ENCODE measurements at places on chromosomes 3 and 15.

- DNase-seq, result no peak
Measured at GRCh38 chr3:176789947-176790346, 407.3 kb downstream of the TBL1XR1 start.

- DNase-seq, result no peak
Measured at GRCh38 chr3:120064641-120065040, 29.6 kb downstream of the GSK3B start.

DNA sequence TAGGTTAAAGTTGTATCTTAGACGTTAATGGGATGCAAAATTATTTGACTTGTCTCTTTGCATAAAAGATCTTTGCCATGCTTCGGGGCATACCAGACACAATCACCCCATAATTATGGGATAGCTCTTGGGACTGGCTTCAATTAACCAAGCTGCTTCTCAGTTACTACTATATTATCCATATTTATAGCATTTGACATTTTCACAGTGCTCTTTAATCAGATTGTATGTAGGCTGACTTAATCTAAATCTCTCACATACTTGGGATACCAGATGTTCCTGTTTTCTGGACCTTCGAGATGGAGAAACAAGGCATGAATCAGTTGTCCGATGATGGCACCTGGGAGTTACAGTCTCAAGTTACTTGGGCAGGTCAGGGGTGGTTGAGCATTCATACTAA is 27.2 kb upstream of the ABHD17C start:
- DNase-seq, result no peak

DNA sequence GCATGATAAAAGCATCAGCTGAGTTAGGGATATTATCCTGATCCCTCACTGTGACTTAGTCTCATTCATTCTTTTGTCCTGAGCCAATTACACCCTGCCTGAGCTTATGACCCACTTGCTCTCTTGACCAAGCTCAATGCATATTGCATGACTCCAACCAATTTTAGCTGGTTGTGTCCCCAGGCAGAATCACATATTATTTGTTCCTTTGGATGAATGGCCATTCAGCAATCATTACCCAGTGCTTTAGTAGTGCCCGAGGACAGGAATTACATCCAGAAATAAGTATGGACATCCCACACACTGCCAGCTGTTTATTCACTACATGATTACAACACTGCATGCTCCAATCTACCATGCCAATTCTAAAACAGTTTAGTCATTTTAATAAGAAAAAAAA is 322.5 kb downstream of the ZBBX start:
- DNase-seq, result no peak

GRCh38 chr3:38490281-38491030 is 5.7 kb upstream of the EXOG start:
- DNase-seq, result no peak

- DNase-seq, result peak; percentile 26
Measured at GRCh38 chr15:89814112-89814742, 425 bp downstream of the ANPEP start.

DNA sequence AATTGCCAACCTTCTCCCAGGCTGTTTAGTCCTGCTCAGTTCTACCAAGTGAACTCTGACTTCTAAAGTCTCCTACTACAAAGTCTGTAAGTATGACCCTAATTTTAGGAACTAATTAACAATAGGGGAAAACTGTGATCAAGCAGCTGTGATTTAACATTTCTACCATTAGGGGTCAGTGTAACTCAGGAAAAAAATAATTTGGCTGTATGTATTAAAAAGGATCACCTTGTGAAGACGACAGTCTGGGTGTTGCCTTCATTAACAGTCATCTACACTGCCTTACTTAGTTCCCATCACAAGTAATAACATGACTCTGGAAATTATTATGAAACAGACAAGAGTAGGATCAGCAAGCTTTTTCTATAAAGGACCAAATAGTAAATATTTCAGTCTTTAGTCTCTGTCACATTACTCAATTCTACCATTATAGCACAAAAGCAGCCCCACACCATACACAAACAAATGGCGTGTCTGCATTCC is 4.2 kb upstream of the NPHP3 start:
- DNase-seq, result peak; percentile 19

DNA sequence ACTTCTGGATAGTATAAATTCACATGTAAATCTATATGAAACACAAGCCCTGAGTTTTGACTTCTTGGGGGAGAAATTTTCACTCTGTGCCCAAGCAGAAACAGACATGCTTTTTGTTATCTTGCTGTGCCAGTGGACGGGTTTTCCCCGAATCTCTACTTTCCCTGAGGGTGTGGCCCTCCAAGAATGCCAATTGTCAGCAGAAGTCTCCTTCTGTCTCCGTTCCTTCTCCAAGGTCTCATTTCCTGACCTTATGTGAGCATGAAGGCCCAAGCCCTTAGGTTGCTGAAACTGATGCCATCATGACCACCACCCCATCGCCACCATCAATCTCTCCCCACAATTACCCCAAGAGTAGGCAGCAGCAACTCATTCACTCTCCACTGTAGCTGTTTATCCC is 253.8 kb downstream of the XXYLT1 start:
- no peak for DNase-seq

- no peak for DNase-seq
Measured at GRCh38 chr3:151130428-151130827, 45.0 kb downstream of the MED12L start.

DNA sequence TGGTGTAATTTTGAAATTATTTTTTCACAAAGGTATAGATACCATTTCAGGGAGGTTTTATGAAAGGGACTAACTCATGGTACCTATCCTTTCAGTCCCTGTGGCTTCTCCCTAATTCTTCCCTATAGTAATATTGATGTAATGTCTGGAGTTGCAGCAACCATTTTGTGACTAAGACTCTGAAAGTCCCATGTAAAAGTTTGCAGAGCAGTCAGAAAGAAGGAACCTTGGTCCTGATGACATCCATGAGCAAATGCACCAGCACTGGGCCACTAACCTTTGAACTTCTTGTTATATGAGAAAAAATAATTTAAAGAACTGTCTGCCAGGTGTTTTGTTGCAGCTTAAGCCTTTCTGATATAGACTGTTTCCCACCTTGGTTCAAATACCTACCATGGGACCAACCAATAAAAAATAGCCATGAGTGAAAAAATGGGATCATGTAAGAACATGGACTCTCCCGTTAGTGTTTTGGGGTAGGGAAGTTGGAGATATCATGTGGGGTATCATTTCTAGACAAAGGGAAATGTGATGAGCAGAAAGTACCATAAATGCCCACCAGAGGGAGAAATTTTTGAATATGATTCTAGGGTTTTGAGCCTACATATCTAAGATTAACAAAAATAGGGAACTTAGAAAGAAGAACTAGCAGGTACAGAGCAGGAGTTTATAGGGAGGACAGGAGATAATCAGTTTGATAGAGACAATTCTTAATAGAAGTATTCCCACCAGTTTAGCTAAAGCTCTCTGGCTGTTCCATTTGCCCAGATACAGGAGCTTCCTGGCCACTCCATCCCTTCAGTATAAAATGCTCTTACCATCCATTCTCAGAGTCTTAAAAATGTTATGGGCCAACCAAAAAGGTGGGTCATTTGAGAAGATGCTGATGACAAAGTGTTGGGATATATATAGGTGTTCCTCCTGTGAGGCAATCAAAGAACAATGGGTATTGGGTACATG is 3.4 kb upstream of the CPOX start:
- peak; percentile 39 for DNase-seq

- DNase-seq, result no peak
Measured at GRCh38 chr3:168618827-168619470, 523.2 kb upstream of the GOLIM4 start.

GRCh38 chr3:188231456-188231855 is 77.5 kb downstream of the LPP start:
- no peak for DNase-seq

- no peak for DNase-seq
Measured at GRCh38 chr3:58679446-58679845, 12.9 kb upstream of the FAM3D start.

DNA sequence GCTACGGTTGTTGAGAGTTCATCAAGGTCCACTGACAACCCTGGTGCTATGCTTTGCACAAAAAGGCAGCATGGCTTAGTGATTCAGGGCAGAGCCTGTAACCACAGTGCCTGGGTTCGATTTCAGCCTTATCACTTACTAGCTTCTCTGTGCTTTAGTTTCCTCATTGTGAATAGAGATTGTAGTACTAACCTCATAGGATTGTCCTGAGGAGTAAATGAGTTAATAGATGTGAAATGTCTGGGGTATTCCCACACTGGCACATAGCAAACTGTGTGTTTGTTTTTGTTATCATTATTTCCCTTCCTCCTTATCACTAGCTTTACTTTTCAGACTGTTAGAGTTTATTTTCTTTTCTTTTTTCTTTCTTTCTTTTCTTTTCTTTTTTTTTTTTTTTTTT is 16.3 kb downstream of the CRTAP start:
- DNase-seq, result no peak

DNA sequence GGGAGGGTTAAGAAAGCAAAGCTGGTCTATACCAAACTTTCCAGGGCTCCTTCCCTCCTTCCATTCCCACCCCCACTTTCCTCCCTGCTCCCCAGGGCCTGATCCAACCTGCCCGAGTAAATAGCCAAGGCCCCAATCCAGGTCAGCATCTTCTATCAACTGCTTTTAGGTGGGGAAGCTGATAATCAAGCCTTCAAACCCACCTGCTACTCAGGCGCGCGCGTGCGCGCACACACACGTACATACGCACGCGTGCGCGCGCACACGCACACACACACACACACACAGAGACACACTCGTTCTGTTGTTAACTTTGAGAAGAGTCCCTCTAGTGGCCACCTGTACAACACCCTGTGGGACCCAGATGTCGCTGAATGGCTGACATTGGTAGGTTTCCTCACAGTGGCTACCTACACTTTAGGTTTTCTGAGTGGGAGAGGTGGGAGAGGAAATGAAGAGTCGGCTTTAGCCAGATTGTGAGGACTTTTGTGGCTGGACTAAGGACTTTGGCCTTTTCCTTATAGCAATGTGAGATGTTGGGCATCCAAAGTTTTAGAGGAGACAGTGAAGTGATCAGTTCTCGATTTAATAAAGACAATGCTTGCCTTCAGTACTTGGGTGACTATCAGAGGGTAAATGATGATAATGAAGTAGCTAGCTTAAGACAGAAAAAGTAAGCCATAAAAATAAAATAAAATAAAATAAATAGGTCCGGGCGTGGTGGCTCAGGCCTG is 179.9 kb upstream of the C2CD4B start:
- peak; percentile 33 for DNase-seq

DNA sequence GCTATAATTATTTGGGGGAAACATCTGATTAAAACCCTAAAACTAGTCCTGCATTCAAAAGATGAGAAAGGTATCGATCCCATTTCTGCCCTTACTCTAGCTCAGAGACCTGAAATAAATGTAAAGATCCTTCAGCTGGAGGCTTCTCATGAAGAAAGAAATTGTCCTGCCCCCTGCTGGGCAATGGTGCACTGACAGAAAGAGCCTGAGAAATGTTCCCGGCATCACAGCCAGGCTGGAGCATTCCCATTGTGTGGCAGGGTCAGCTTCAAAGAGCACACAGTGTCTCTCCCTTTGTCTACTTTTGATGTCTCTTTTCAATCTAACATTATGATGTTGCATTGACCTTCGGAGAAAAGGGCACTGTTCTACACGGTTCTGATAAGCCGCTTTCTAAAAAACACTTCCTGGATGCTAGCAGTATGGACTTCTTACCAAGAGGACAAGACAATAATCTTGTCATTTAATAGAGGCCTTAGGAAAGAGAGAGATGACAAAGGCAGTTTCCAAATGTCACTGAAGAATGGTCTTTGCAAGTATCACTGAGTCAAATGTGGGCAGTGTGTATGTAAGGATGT is 287.5 kb downstream of the MAGI1 start:
- DNase-seq, result peak; percentile 47

DNA sequence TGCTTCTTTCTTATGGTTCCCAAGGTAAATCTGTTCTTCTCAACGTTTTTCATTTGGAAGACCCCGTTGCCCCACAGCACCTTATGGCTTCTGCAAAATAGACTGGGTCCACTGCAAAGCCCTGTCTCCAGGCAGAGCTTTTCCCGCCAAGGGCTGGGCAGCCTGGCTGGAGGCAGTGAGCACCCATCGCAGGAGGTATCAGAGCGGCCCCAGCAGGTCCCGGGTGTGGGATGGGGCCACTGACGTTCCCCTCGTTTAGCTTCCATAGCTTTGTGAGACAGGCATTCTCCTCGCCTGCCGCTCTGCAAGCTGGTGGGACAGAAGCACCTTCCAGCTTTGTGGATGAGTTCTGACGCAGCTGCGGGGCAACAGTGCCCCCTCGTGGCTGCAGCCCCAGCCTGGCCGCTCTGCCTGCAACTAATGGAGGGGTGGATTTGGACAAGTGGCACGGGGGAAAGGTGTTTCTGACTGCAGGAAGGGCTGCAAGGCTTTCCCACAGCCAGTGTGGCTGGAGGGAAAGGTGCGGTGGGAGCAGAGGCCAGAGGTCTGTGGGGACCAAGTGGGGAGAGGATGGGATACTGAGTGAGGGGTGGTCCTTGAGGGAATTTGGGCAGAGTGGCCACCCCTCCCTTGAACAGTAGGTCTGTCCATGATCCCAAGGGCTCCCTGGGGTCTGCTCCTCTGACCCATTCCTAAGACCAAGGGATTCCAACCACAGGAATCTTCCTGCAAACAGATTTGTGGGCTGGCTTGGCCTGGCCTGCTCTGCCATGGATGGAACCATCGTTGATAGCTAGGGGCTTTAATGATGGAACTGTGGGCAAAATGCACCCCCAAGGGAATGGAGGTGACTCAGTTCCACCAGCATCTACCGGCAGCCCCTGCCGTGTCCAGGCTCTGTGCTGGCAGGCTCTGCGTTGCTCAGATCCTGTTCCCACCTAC is 99.4 kb downstream of the FBLN2 start:
- DNase-seq, result peak; percentile 94

- no peak for DNase-seq
Measured at GRCh38 chr3:172511783-172512762, 11.2 kb downstream of the TNFSF10 start.

DNA sequence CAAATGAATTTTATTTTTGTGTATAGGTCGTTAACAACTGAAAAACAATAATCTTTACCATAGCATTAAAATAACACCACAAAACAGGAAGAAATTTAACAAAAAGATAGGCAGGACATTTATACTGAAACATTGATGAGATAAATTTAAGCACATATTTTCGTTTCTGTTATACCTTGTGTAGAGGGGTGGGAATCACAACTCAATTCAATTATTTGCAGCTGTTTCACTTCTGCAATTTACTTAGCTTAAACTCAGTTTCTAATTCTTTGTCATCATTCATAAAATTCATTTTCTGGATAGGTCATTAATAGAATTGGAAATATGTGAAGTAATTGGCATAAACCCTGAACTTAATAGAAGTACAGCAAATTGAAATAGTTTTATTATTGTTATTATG is 42.3 kb downstream of the TP63 start:
- no peak for DNase-seq

- no peak for DNase-seq
Measured at GRCh38 chr15:81843226-81843625, 202.6 kb downstream of the MEX3B start.

DNA sequence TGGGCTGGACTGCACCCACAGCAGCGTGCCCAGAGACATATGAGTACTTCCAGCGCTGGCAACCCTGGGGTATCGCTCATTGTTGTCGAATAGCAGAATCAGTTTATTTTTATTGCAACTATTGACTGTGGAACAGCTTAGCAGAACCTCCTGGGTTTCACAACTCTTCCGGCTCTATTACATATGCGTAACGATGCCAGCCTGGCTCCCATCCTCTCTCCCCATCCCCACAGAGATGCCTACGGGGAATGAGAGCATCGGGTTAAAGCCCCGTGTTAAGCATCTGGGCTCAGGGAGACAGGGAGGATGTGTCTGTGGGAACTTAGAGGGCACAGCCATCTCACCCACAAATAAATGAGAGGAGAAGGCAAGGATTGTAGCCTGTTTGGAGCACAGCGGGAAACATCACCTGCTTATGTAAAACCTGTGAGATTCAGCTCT is 76.6 kb upstream of the DLG1 start:
- DNase-seq, result no peak

- no peak for DNase-seq
Measured at GRCh38 chr3:115624029-115624741, 875 bp downstream of the GAP43 start.
